MG63 (cell line): ENCODE measurements at places on chromosomes 2 and 18. TPM values are rescaled to one million over a fixed set of nuclear protein-coding genes. Genes with fewer than 3 reads are reported as not detected.
A peak's percentile ranks its signal among the peaks of the same experiment; 100 is the strongest.

- no peak for DNase-seq
Observed at GRCh38 chr2:176317199-176317598, 48.0 kb downstream of the MTX2 start.

- no peak for DNase-seq
Observed at GRCh38 chr2:50181212-50181611, 850.7 kb downstream of the NRXN1 start.

GALR1 gene
- total RNA-seq: not detected in 2 replicates

- DNase-seq: no peak
Observed at GRCh38 chr2:160140471-160140870, 59.6 kb downstream of the ITGB6 start.

GRCh38 chr2:225122583-225123486 is 80.6 kb upstream of the DOCK10 start:
- DNase-seq: no peak

- no peak for DNase-seq
Observed at GRCh38 chr2:222434204-222434603, 9.9 kb downstream of the SGPP2 start.

C2orf81 gene
- not detected in 2 replicates for total RNA-seq

TWIST2 gene
- total RNA-seq: 40.5 and 66.9 TPM in 2 replicates

- no peak for DNase-seq
Observed at GRCh38 chr2:178700922-178701342, 106.3 kb downstream of the TTN start.

GRCh38 chr2:202377207-202377761 is 1.2 kb downstream of the BMPR2 start:
- DNase-seq: peak; percentile 46

DNA sequence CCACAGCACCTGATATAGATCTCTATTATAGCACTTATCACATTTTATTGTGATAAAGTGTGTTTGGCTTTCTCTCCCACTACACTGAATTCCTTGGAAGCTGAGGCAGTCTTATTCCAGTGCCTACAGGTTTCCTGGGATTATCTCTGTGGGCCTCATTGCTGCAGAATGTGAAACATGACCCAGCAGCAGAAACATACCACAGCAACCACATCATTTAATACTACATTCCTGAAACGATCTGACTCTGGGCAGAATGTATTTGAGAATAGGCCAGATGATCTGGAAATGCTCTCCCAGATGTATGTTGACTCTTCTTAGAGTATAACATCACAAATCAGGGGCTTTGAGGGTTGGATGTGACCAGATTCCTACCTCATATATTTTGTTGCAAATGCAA is 323.5 kb upstream of the TANK start:
- peak; percentile 75 for DNase-seq

DNA sequence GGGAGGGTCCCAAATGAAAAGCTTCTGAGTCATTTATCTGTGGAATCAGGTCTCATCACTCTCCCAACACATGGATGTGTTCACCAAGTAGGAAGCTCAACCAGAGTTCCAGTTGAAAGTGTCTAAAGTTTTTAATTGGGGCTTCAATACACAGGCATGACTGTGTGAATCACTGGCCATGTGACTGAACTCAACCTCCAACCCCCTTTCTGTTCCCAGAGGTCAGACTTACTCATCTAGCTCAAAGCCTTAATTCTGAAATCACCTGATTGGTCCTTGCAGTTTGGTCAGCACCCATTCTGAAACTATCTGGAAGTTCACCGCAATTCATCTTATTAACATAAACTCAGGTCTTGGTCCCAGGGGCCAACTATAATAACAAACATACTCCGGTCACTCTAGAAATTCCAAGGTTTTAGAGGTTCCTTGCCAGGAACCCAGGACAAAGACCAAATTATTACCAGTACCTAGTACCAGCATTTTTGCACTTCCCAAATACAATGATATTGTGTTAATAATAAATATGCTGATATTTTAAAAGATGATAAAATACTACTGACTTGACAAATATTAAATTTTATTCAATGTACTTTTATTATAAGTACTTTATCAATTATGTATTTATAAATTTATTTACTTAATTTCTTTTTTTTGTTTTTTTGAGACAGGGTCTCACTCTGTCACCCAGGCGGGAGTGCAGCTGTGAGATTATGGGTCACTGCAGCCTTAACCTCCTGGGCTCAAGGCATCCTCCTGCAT is 10.7 kb upstream of the RBM45 start:
- DNase-seq: no peak

SPP2 gene
- not detected in 2 replicates for total RNA-seq

DNA sequence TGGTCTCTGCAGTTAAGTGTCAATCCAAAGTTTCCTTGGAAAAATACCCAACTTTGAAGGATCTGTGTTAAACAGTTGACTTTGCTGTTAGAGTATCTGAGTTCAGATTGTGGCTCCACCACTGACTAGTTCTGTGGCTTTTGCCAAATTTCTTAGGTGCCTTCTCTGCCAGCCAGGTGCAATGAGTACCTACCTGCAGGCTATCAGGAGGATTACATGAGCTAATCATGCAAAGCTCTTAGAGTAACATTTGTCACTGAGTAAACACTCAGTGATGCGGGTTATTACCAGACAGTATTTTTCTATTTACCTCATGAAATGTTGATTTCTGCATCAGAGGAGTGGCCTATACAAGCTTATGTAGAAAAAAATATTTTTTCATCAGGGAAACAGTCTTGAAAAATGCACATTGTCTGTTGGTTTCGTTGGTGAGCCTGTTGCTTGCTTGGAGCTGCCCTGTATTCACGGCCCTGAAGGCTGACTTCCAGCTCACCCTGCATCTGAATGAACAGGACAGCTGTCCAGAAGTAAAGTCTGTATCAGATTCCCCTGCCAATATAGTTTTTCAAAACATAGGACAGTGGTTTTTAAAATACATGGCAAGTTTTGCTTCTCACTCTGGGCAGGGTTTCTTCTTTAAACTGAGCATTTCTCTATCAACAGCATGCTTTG is 235.1 kb downstream of the CDCA7 start:
- DNase-seq: peak; percentile 43

MERTK gene
- total RNA-seq: 0.23 TPM in 1 of 2 replicates, not detected in the other

- DNase-seq: no peak
Observed at GRCh38 chr18:77461062-77461688, 211.5 kb downstream of the GALR1 start.

- DNase-seq: no peak
Observed at GRCh38 chr2:54099829-54100585, 15.4 kb upstream of the ACYP2 start.

DNA sequence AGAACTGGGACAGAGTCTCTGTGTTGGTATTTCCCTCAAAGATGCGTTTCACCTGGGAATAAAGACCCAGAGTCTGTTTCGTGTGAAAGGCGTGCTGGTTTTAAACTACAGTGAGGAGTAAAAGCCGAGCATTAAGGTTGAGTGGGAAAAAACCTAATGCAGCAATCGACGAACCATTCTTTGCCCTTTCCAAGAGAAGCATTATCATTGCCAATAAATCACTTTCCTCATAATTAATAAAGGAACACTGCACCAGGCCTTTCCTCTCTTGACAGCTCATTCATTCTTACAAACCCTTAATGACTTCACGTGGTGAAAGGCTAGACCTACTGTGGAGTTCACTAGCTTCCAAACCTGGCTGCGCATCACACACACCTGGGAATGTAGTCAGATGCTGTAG is 896 bp upstream of the SLC8A1 start:
- no peak for DNase-seq

TLX2 gene
- 0.07 and 1.2 TPM in 2 replicates for total RNA-seq

GRCh38 chr18:80229363-80229762 is 18.0 kb downstream of the PARD6G start:
- DNase-seq: no peak

GRCh38 chr2:224990710-224991109 is 51.6 kb downstream of the DOCK10 start:
- no peak for DNase-seq

COL3A1 gene
- 104 and 106 TPM in 2 replicates for total RNA-seq

DNA sequence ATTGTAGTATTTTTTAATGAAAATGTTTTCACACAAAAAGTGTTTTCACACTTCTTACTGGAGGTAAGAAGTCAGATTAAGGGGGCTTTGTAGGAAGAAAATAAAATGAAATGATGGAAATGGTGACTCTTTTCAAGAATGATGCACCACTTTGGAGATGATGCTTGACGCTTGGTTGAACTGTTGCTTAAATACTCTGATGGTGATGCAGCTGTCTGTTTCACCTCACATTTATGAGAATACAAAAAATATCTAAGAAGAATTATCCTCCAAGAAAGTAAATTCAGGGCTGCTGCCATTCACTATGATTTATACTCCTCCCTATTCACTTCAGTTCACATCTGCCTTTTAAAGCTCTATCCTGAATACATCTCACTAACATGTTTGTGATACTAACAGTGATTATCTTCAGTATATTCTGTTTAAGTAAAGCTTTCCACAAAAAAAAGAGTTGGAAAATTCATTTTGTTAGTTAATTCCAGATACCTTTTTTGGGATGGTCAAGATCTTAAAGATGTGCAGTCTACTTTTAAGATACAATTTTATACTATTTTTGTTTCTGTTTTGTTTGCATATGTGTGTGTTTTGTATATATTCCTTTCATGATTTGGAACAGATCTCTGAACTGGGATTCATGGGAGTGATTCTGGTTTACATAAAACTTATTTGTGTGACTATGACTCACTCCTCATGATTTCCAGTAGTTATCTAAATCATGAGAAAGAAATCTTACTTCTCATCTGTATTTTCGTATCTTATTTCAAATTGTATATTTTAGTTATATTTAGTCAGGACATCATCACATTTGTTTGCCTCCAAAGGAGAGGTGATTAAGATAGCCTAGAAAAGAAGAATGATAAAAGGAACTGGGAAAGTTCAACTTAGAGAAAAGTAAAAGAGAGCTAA is 53.1 kb downstream of the SLC39A10 start:
- no peak for DNase-seq

PKDCC gene
- 24.0 and 36.0 TPM in 2 replicates for total RNA-seq

GRCh38 chr2:13597176-13597575 is 880.4 kb downstream of the TRIB2 start:
- no peak for DNase-seq

- DNase-seq: no peak
Observed at GRCh38 chr2:58495806-58496205, 254.7 kb upstream of the FANCL start.

GRCh38 chr2:69092857-69093256 is 79.9 kb downstream of the ANTXR1 start:
- DNase-seq: no peak

- DNase-seq: no peak
Observed at GRCh38 chr18:23614891-23615290, 28.6 kb upstream of the NPC1 start.

KLHL30 gene
- total RNA-seq: not detected in 2 replicates

DNA sequence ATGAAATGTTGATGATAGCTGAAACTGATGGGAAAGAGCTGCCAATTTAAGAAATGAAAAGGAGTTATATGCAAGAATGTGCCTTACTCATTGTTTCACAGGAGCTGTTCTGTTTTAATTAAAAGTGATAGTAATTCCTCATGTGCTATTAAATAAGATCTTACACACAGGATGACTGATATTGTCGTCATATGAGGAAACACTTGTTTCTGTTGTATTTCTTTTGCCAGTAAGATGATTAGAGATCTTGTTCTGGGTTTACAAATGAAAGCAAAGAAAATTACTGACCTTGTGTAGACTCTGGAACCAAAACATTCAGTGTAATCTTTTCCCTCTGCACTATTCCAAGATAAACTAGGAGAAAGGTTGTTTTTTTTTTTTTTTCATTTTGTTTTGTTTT is 123.6 kb downstream of the MAP3K20 start:
- DNase-seq: no peak

DNA sequence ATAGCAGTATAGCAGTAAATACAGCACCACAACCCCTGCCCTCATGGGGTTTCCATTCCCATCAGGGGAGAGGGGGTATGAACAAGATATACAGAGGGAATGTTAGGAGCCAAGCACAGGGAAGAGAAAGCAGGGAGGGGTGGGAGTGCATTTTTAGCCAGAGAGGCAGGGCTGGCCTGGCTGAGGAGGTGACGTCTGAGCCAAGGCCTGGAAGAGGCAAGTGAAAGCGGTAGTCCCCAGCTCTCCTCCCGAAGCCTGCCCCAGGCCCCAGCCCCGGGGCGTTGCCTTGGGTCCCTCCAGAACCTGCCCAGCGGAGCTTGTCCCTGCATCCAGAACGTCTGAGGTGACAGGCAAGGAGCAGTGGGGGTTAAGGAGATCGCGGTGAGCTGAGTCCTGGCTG is 45.1 kb upstream of the FOSL2 start:
- no peak for DNase-seq

DNA sequence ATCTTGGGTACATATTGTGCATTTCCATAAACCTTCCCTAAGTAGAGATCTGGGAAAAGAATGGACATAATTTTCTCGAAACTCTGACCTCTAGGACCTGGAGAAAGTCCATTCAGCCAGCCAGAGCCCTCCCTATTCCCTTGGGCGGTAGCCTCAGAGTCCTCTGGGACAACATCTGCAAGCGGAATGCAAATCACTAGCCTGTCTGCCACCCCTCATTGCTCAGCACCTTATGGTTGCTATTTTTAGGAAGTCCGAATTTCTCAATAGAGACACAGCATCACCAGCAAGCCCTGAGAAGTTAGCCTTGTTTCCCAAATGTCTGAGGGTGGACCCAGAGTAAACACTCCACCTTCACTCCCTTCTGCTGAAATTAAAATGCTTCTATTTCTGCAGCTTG is 17.6 kb upstream of the CD28 start:
- peak; percentile 14 for DNase-seq

FIGN gene
- 0.07 and 0.16 TPM in 2 replicates for total RNA-seq

DNA sequence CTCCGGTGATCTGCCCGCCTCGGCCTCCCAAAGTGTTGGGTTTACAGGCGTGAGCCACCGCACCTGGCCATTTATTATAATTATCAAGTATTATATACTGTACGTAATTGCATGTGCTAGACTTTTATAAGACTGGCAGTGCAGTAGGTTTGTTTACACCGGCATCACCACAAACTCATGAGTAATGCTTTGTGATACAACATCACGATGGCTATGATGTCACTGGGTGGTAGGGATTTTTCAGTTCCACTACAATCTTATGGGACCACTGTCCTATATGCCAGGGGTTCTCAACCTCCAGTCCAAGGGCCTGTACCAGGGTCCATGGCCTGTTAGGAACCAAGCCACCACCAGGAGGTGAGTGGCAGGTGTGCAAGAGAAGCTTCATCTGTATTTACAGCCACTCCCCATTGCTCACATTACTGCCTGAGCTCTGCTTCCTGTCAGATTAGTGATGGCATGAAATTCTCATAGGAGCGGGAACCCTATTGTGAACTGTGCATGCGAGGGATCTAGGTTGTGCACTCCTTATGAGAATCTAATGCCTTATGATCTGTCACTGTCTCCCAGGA is 9.4 kb downstream of the SCYGR4 start:
- no peak for DNase-seq

TPO gene
- total RNA-seq: not detected in 2 replicates

GAREM2 gene
- total RNA-seq: 0.20 and 0.33 TPM in 2 replicates
